ENCODE measurements at places on chromosomes 3 and 15. TPM values are rescaled to one million over a fixed set of nuclear protein-coding genes. Genes with fewer than 3 reads are reported as not detected.
A peak's percentile ranks its signal among the peaks of the same experiment; 100 is the strongest.

- DNase-seq = peak; percentile 47
These were observed 28.8 kb upstream of the UACA start for GRCh38 chr15:70792171-70792573.

- DNase-seq = no peak
These were observed 79.0 kb upstream of the RASGRF1 start for GRCh38 chr15:79169526-79170133.

DNA sequence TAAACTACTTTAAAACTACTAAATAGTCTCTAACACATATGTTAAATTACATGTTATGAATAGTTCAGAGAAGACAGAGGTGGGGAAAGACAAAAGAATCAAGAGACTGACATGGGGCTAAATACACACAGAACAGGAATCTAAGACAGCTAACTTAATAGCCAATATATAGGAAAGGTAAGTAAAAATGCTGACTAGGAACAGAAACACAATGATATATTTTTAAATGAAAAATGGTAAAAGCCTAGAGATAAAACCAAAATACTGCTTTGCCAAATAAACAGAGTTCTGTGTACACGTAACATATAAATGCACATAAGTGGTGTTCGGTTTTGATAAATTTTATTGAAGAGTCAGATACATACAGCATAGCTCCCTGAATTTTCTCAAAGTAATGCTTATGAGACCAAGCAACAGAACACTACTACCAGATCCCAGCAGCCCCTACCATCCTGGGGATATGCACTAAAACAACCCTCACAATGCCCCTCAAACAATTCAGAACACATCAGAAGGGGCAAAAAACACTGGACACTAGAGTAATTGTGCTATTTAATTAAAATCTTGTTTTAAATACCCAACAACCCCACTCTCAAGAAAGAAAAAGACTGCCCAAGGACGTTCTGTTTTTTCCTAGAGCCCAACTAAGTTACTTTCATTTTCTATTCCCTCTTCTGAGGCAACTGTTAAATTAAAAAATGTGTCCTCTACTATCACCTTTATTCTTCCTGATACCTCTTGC is 121.1 kb downstream of the ADAM10 start:
- no peak for DNase-seq

- DNase-seq = no peak
These were observed 44.8 kb upstream of the MAP3K13 start for GRCh38 chr3:185318141-185318540.

DNA sequence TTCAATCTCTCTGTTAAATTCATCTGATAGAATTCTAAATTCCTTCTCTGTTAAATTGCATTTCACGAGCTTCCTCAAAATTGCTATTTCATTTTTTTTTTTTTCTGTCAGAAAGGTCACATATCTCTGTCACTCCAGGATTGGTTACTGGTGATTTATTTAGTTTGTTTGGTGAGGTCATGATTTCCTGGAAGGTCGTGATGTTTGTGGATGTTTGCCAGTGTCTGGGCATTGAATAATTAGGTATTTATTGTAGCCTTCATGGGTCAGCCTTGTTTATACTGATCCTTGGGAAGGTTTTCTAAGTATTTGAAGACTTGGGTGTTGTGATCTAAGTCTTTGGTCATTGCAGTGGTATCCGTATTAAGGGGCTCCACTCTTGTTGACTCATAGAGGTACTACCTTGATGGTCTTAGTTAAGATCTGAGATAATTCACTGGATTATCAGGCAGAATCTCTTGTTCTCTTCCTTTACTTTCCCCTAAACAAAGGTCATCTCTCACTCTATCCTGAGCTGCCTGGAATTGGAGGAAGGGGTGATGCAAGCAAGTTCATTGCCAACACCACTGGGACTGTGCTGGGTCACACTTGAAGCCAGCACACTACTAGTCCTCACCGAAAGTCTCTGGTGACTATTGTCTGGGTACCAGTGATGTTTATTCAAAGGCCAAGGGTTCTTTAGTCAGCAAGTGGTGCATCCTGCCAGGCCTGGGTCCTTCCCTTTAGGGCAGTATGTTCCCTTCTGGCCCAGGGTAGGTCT is 231.1 kb downstream of the GBE1 start:
- no peak for DNase-seq

DNA sequence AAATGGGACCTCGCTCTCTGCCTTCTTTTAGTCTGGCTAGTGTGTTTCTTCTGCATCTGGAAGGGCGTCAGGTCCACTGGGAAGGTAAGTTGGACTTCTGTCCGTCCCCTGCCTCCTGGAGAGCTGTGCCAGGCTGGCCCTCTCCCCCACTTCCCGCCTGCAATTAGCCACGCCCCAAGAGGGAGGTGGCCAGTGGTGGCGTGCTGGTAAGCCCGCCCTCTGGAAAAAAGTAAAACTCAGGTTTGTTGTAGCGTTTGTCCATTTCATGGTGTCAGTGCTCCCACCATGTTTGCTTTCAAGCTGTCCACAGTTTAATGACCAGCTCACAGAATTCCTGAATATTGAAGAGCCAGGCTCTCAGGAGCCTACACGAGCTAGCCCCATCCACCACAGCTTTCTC is 55.6 kb downstream of the SLC6A6 start:
- DNase-seq = no peak

- DNase-seq = peak; percentile 51
These were observed 13.0 kb upstream of the MANF start for GRCh38 chr3:51371943-51372557.

DNA sequence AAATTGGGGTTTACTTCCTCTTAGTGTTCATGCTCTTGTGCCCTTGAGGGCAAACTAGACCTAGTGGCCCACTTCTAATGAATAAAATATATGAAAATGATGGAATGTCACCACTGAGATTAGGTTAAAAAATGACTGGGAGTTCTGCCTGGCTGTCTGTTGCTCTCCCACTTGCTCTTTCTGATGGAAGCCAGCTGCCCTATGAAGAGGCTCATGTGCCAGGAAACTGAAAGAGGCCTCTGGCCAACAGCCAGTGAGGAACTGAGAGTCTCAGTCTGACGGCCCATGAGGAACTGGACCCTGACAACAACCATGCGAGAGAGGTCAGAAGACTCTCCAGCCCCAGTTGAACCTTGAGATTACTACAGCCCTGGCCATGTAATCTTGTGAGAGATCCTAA is 107.1 kb upstream of the FHIT start:
- DNase-seq = no peak

DNA sequence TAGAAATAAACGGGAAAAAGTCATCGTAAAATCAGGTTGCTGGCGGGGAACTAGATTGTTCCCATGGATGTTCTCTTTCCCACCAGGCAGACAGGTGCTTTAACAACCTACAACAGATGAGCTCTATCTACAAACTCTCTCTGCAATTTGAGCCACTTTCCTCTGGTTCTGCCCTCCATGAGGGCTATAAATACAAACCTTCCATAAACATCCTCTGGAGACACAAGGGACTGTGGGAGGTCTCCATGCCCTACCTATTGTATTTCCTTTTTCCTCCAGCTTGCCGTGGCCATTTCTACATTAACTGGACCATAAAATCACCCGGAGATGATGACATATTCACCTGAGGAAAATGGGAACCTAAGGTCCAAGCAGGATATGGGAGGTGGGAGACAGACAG is 151.1 kb downstream of the GABRB3 start:
- DNase-seq = no peak

DNA sequence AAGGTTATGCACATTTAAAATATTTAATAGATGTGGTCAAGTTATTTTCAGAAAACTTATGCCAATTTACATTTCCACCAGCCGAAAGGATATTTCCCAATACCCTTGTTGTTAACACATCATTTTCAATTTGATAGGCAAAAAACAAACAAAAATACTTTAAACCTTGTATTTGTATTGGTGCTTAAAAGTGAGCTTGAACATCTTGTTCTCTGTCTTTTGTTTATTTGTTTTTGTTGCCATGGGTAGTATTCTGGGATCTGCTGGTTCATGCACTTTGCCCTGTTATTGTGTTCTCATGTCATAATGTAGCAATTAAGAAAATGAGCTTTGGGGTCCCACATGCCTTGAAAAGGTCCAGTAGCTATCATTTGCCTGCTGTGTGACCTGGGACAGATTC is 191.4 kb downstream of the LRTM1 start:
- no peak for DNase-seq

- no peak for DNase-seq
These were observed 139.7 kb upstream of the HES1 start for GRCh38 chr3:193996221-193996620.

- DNase-seq = peak; percentile 40
These were observed 17.1 kb downstream of the CTXND1 start for GRCh38 chr15:80234883-80235282.

- peak; percentile 33 for DNase-seq
These were observed 19.5 kb upstream of the COMMD2 start for GRCh38 chr3:149771652-149772271.

DNA sequence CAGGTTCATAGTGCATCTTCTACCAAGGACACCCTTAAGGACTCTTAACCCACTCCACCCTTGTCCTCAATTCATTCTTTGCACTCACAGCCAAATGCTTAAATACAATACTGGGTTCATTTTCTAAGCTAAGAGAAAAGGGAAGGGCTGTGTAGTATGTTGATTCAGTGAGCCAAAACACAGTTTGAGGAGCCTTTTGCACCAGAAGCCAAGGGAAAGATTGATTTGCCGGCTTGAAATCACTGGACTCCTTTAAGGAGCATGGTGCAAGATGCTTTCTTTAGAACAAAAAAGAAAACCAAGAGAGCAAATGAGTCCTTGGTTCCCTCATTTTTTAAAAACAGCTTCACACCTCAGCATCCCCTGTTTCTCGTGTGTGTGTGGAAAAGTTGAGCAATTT is 47.8 kb downstream of the BOC start:
- DNase-seq = no peak

DNA sequence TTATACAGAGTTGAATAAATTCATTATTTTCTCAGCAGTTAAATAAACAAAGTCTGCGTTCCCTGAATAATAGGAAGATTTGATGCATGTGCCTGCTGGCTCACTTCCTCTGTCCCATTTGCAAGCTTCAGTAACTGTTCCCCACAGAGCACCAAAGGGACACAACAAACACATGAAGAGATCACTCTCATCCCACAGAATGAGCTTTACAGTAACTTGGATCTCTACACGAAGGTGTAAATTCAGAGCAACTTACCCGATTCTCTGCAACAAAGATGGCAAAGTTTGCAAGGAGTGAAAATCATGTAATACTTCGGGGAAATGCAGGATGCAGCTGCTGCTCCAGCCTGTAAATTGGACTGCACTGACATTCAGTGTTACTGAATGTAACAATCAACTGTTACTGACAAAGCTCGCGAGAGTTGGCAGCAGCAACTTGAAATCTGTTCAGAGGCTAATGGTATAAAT is at the start of gene BCHE:
BCHE (minus strand) TSS at position 366 of the 468 bp plus-strand sequence. CDS start 6,390 bp downstream, outside the sequence.
- no peak for DNase-seq

DNA sequence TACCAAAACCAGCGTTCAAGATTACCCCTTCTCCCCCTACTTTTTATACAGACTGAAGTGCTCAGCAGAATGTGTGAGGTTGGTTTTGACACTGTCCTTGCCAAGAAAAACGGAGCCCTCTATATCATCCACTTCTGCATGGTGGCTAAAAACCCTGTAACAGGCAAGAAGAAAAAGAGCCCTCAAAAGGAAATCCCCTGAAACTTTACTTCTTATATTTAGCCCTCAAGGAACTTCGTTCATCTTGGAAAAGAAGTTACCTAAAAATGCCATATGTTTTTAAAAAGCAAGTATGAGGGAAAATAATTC is 473.6 kb downstream of the FOXP1 start:
- DNase-seq = no peak

DNA sequence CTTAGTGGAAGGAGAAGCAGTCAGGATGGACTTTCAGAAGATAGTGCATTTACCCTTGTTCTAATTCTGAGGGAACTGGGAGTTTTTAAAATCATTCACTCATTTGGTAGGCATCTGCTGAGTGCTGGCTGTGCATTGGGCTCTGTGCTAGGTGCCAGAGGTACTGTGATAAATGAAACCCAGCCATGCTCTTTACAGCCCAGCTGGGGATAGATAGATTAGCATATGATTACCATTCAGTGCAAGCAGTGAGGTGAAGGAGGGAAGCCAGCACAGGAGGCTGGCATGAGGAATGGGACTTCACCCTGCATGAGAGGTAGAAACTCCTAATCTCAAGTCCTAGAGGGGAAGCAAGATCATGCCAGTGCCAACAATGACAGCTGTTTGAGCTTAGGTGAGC is 361.9 kb upstream of the TRIM42 start:
- no peak for DNase-seq

GRCh38 chr3:146839727-146840375 is 234.7 kb upstream of the PLSCR5 start:
- DNase-seq = no peak

- DNase-seq = no peak
These were observed 175.4 kb downstream of the SUCNR1 start for GRCh38 chr3:152048831-152049230.

DNA sequence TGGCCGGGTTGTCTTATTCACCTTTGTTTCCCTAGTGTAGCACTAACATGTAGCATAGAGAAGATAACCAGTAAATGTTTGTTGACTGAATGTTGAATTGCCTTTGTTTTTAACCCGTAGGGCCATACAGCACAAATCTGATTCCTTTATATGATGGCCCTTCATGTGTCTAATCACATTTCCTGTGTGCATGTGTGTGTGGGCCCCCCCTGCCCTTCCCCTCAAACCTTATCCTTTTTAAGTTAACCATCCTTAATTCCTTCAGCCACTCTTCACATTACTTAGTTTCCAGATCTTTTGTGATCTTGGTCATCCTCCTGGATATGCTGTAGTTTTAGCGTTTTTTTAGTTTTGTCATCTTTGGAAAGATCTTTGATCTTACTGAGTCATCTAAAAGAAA is 4.2 kb downstream of the NEO1 start:
- no peak for DNase-seq

GRCh38 chr15:70853318-70853972 is 512 bp downstream of the LARP6 start:
- DNase-seq = no peak

GRCh38 chr15:92161039-92161670 is 232.5 kb upstream of the ST8SIA2 start:
- no peak for DNase-seq

DNA sequence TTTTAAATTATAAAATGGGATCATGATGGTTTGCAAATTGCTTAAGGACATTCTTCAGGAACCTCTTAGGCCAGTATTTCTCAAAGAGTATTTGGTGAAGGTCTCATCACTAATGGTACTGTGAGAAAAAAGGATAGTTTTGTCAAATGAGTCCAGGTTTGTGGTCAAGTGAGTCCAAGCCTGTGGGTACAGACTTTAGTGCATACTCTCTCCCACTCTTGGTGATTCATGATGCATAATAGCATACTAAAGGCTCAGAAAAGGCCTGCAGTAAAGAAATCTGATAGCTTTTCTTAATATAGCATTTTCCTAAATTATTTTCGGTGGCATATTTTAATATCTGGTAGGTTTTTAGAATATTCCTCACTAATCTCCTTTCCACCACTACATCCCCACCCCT is 20.0 kb downstream of the BOC start:
- DNase-seq = no peak

Gene HIGD2B
- 0.27 TPM for total RNA-seq

Gene CHRFAM7A
- 7.4 TPM for total RNA-seq

Gene CPLX3
- not detected for total RNA-seq

Gene RBPMS2
- 11.6 TPM for total RNA-seq

Gene LMLN
- total RNA-seq = 7.2 TPM

Gene CAPN7
- 27.7 TPM for total RNA-seq

Gene GOLGA8Q
- total RNA-seq = not detected

Gene IFT57
- 38.4 TPM for total RNA-seq

All from HCT116 (cell line).